ENCODE measurements at places on chromosomes 11 and 22.
A peak's percentile ranks its signal among the peaks of the same experiment; 100 is the strongest.

- no peak for DNase-seq
Observed at GRCh38 chr22:21707677-21708076, 27.9 kb downstream of the YPEL1 start.

DNA sequence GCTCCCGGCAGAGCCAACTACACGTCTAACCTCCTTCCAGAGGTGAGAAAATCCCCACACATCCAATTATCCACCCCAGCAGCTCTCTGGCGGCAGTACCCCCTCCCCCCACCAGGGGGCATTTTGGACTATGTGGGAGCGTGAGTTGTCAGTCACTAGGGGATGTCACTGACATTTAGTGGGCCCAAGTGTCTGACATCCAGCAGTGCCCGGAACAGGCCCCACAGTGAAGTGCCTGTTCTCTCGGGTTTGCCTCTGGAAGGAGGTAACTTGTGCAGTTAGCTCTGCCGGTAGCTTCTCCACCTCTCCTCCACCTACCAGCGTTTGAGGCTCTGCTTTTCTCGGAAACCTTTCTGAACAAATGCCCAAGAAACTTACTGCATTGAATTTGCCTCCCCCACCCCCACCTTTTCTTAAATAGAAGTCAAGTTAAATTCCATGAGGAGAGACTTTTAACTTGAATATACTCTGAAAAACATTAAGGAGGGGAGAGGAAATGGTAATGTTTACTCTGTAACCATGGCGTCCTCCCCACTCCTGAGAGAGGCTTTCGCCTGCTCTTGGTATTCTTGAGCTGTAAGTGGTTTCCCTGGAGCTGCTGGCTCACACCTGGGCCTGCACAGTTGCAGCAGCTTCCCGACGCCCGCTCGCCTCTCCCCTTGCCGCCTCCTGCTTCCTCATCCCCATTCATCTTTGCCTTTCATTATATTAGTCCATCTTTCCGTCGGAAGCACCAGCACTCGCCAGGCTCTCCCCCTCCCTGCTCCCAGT, 112.8 kb downstream of the WNT7B start:
- DNase-seq = peak; percentile 30

GRCh38 chr22:20013382-20013871, 3.2 kb downstream of the ARVCF start:
- DNase-seq = peak; percentile 33

DNA sequence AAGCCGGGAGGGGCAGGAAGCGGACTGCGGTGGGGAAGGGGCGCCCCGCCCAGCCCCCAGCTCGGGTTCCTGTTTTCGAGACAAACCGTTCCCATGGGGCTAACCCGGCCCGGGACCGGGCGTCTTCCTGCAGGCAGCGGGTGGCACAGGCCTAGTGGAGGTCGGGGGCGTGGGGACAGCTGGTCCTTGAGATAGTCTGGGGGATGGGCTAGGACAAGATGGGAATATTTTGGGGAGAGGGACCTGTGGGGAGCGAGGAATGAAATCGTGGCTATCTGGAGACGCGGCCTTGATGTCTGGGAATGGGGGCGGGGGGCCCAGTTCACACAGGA, 1.2 kb upstream of the RASGRP2 start:
- DNase-seq = peak; percentile 82

- no peak for DNase-seq
Observed at GRCh38 chr11:111549196-111549868, 8.8 kb downstream of the LAYN start.

DNA sequence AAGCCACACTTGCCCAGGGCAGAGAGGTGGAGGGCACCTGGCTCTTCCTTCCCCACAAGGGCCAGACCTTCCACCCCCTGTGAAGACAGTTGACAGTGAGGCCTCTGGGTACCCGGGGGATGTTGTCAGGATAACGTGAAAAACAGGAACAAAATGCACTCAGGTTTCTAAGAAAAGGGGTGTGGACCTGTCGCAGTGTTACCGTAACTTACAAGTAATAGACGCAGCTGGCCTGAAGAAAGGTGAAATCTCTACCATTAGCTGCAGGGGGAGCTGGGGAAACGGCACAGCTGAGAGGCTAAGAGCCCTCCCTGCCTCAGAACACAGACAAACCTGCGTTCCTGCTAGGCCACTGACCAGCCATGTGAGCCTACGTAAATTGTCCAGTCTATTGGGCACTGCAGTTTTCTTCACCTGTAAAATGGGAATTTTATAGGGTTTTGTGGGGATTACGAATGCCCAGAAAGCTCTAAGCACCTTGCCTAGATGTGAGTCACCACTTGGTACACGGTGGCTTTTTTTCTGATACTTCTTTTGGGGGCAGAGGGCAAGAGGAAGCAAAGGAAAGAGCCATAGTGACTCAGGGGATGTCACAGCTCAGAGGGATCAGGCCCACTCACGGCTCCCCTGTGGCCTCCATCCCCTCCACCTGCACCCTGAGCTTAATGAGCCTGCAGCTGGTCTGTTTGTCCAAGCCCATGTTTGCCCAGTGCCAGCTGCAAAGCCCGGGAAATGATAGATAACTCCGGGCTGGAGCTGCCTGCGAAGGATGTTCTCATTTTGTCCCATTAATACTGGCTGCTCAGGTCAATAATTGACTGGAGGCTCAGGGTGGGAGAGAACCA, 18.4 kb upstream of the CABP7 start:
- DNase-seq = no peak

DNA sequence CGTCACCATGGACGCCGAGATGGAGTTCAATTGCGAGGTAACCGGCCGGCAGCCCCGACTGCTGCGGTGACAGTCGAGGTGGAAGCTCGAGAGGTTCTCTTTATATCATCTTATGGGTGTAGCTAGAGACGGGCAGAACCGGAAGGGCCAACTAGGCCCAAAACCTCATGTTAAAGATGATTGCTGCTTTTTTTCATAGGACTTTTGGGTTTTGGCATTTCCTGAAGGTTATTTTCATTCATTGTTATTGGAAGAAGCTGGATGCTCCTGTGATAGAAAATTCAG, 585 bp downstream of the NF2 start:
- DNase-seq = no peak

- DNase-seq = no peak
Observed at GRCh38 chr11:11057472-11057854, 199.6 kb upstream of the ZBED5 start.

- peak; percentile 7 for DNase-seq
Observed at GRCh38 chr11:109040303-109040702, 375.4 kb downstream of the DDX10 start.

DNA sequence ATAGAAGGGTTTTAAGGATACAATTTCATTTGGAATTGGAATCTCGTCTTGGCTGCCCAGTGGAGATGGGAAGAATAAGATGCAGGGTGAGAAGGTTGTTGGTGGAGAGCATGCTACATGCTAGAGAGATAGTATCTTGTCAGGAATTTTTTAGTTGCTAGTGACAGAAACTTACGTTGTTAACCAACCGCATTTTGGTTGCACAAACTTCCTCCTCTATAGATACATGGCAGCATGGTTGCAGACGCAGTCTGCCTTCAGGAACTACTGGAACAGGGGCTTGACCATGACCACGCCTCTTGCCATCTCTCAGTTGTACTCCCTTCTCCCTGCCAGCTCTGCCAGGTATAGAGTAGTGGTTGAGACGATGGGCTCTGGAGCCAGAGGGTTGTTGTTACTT, 13.5 kb upstream of the CCDC90B start:
- DNase-seq = no peak

DNA sequence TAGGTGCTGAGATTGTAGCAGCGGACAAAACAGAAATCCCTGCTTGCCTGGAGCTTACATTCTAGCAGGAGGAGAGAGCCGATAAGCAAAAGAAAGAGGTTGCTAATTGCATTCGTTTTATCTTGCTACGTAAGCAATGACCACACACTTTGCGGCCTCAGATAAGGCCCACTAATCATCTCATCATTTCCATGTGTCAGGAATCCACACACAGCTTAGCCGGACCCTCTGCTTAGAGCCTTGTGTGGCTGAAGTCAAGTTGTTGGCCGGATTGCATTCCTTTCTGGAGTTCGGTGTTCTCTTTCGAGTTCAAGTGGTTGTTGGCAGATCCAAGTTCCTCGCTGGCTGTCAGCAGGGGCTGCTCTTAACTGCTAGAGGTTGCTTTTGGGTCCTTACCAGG, 101.6 kb downstream of the CHST1 start:
- no peak for DNase-seq

DNA sequence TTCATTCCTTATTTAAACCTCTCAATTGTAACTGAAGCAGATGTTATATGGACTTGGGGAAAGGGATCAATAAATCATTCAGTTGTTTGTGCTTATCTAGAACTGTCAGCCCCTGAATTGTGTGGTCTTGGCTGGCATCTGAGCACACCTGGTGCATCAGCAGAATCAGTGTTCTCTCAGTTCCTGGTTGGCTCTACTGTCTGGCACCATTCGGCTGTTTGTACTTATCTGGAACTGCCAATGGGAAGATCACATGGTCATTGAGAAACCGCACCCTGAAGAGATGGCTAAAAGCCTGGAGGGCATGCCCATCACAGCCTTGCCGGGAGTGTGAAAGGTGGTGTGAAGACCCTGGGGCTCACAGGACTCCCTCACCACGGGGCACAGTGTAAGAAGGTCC, 37.1 kb upstream of the EHF start:
- no peak for DNase-seq

DNA sequence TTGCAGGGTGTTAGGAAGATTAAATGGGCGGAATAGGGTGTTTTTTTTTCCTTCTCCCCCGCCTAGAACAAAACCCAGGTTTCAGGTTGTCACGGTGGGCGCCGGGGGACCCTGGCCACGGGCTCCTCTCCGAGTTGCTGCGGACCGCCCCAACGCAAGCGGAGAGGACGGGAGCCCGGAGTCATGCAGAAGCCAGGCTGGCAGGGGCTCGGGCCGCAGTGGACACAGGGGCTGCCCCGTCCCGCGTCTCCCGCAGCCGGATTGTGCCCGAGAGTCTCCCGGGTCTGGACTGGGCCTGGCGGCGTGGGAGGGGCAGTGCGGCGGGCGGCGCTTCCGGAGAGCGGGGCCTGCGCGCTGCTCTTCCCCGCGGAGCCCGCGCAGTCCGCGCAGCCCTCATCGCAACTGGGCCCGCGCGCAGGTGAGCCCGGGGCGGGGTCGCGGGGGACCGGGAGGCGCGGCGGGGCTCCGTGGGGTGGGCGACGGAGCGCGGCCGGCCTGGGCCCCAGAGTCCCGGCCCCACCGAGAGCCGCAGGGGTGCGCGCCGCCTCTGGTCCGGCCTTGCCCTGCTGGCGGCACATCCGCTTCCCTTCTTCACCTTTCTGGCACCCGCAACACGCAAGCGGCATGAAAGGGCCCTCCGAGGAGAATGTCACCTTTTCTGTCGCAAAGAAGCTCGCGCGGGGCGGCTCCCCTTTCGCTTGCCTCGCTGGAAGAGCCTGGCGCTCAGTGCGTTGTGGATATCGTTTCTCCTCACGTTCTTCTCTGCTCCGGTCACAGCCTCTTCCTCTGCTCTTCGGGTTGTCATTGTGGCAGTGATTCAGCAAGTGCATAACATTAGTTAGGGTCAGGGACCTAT, at the start of gene TIRAP:
TIRAP (plus strand) TSS at position 358 of the 856 bp plus-strand sequence. CDS start 7,802 bp downstream, outside the sequence.
- peak; percentile 70 for DNase-seq

GRCh38 chr11:21446939-21447590, 745.8 kb upstream of the ANO5 start:
- DNase-seq = no peak

- DNase-seq = no peak
Observed at GRCh38 chr11:93822359-93822758, 28.1 kb downstream of the VSTM5 start.

- DNase-seq = no peak
Observed at GRCh38 chr11:34775417-34775888, 140.7 kb downstream of the APIP start.
